Endodermal cell (in vitro differentiated cells): ENCODE measurements at places on chromosomes 2 and 18. TPM values are rescaled to one million over a fixed set of nuclear protein-coding genes. Genes with fewer than 3 reads are reported as not detected.
A peak's percentile ranks its signal among the peaks of the same experiment; 100 is the strongest.

DNA sequence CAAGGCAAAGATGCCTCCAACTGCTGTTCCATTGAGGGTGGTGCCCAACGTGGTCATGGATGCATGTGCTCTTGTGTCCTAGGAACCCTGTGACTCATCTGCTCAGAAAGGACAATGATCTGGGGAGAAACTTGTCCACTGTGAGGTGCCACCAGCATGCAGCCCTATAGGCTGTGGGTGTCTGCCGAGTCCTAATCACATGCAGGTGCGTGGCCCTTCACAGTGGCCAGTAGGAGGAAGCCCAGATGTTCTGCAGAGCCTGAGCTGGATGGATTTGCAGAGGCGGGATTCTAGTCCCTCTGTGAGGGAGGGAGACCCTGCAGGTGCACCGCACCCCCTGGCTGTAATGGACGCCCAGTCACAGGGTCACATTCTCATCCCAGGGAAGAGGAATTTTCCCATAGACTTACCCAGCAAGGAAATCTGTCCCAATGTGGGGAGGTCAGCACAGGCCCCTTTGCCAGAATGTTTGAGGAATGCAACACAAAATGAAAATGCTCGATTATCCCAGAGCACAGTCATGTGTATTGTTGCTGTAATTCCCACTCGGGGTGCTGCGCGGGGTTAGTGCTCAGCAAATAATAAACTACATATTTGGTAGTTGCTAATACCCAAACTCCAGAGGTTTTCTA is 13.9 kb downstream of the GDF7 start:
- DNase-seq = peak; percentile 41

GRCh38 chr2:205024822-205025518 is 479.7 kb downstream of the PARD3B start:
- no peak for DNase-seq

DNA sequence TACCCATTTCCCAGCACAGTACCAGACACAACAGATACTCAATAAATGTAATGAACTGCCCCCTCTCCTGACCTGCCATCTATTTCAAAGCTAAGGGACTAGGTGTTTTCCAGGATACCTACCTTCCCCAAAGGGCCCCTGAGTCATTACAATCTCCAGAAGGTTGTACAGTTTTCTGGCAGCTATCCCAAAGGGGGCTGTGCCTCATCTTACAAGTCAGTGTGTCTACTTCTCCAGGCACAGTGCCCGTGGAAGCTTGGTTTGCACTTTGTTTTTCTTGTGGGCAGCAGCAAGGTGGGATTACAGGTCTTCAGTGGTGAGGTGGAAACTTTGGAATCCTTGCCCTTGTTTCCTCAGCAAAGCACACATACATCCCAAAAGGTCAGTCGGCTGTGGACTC is 62.8 kb upstream of the CYP26B1 start:
- no peak for DNase-seq

- DNase-seq = no peak
Observed at GRCh38 chr18:62435435-62436031, 87.3 kb upstream of the ZCCHC2 start.

GRCh38 chr2:75998451-75998850 is 287.7 kb upstream of the GCFC2 start:
- DNase-seq = no peak

DNA sequence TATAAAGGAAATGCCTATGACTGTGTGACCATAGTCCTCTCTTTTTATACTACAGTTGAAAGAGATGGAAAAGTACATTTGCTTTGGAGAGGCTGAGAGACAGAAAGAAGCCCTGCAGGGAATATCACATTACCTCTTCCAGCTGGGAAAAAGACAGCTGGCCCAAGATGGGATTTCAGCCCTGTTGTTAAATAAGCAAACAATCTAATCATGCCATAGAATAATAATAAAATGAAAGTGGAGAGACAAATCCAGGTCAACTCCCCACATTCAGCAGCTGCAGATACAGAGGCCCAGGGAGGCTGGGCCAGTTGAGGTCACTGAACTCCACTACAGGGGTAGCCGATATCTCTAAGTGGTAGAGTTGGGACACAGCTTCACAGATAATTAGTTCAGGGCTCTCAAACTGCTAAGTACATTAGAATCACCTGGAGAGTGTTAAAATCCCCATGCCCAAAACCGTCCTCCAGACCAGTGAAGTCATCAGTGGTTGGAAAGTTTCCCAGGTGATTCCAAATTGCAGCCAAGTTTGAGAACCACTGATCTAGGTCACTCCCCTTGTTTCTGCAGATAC is 81.9 kb downstream of the MOGAT1 start:
- DNase-seq = no peak

DNA sequence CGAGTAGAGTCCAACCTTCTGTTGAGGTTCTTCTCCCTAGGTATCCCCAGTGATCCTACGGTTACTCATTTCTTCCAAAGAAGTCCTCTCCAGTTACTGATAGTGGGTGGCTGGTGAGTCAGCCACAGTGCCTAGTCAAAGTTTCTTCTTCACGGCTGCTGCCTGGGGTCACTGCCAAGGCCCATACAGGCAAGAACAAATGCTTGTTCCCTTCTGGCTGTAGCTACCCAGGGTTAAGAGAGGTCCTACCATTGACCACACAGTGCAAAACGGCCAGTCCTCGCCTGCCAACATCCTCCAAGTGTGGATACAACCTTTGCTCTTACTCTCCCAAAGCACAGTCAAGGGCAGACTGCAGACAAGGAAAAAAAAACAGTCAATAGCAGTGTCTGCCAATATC is 2.9 kb upstream of the PTPN4 start:
- DNase-seq = no peak

DNA sequence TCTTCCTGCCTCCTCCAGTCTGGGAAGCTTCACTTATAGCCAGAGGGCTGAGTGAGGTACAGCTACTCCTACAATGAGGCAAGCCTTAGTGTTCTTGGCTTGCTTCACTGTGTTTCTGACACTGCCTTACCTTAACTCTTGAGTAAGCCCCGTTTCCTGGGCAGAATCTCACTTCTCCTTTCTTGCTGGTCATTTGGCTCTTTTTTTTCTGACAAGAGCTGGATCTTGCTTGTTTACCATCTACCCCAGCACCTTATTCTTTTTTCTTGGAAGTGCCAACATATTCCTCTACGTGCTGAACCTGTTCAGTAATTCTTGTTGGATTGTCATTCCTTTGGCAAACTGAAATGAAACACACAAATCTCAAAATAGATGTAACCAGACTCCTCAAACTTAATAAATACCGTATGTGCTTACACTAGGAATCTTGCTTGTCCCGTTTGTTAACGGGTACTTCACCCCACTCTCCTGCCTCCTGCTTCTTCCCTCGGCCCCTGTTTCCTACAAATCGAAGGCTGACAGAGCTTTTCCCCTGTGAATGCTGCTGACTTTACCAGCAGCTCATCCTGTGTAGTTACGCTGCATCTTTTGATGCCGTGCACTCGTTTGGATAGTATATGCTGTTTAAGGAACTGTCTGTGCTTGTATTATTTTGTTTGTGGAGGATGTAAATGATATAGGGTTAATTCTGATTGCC is 132.2 kb downstream of the FMNL2 start:
- DNase-seq = no peak

GRCh38 chr2:200336980-200337615 is 30.6 kb downstream of the SPATS2L start:
- DNase-seq = no peak

- no peak for DNase-seq
Observed at GRCh38 chr18:24741965-24742724, 281.7 kb downstream of the HRH4 start.

DNA sequence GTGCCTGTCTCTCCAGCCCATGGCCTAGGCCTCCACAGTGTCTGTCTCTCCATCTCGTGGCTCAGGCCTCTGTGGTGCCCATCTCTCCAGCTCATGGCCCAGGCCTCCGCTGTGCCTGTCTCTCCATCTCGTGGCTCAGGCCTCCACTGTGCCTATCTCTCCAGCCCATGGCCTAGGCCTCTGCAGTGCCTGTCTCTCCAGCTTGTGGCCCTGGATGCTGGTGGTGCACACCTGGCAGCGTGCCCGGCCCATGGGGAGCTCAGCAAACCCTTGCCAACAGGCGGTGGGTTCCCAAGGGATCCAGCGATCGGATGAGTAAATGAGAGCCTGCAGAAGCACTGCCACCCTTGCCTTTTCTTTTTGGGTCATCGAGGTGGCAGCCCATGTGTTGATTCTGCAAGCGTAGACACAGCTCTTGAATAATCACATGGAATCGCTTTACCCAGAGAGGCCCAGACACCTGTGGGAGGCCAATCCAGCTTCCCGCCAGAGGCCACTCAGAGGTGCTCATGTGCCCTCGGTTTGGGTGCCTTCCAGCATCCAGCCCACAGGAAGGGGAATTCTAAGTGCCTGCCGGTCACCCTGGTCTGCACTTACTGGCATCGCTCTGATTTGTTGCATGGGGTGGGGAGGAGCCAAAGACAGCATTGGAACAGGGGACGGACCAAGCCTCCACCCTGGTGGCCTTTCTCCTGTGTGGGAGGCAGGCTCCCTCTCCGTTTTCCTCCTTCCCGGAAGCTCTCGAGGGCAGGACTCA is 101.8 kb upstream of the HDAC4 start:
- no peak for DNase-seq

- DNase-seq = no peak
Observed at GRCh38 chr2:132804051-132804450, 134.0 kb upstream of the LYPD1 start.

DNA sequence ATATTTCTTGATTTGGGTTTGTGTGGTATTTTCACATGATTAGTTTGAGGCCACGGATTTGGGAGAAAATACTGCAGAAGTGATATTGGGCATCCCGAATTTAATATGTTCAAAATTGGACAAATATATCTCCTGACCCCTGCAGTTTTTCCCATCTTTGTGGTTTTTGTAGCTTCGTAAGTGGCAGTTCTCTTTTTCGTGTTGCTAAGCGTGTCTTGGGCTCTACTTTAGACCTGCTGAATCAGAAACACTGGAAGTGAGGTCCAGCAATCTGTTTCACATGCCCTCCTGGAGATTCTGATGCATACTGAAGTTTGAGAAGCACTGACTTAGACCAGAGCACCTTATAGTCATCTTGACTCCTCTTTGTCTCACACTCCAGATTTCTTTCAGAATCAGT is 98.3 kb downstream of the EPB41L5 start:
- DNase-seq = no peak

DNA sequence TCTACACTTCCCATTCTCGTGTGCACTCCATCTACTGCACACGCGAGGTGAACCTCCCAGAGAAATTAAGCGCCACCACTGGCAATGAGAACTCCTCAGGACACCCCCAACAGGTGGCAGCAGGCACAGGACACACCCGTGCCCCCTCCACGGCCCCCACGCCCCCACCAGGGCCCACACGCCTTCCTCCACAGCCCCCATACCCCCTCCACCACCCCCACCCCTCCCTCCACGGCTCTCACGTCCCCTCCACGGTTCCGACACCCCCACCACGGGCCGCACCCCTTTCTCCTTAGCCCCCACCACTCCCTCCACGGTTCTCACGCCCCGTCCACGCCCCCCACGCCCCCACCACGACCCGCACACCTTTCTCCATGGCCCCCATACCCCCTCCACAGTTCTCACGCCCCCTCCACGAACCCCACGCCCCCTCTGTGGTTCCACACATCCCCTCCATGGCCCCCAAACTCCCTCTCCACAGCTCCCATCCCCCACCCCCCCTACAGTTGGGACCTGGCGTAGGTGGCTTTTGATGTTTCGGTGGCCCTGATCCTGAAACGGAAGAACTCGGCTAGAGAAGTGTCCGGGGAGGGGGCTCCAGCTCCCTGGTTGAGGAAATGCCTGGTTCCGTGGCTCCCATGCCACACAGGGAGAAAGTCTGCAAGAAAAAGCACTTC is 110.8 kb downstream of the ZNF516 start:
- DNase-seq = peak; percentile 41

- DNase-seq = no peak
Observed at GRCh38 chr18:63422864-63423304, 608 bp upstream of the VPS4B start.

DNA sequence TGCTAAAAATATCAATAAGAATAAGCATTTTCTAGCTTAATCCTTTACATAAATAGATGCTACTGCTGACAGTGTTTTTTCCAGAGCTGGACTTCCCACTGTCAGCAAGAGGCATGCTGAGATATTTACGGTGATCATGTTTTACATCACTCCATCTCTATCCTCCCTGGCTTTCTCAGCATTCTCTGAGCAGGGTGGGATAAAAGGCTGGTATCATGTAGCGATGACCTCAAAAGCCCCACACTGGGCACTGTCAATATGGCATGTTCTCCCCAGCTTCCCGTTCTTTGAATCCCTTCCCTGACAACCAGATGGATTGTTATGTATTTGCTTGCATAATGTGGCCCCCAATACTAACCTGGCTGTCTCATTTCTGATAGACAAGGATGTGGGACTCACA is 83.2 kb upstream of the EPHA4 start:
- DNase-seq = no peak

DNA sequence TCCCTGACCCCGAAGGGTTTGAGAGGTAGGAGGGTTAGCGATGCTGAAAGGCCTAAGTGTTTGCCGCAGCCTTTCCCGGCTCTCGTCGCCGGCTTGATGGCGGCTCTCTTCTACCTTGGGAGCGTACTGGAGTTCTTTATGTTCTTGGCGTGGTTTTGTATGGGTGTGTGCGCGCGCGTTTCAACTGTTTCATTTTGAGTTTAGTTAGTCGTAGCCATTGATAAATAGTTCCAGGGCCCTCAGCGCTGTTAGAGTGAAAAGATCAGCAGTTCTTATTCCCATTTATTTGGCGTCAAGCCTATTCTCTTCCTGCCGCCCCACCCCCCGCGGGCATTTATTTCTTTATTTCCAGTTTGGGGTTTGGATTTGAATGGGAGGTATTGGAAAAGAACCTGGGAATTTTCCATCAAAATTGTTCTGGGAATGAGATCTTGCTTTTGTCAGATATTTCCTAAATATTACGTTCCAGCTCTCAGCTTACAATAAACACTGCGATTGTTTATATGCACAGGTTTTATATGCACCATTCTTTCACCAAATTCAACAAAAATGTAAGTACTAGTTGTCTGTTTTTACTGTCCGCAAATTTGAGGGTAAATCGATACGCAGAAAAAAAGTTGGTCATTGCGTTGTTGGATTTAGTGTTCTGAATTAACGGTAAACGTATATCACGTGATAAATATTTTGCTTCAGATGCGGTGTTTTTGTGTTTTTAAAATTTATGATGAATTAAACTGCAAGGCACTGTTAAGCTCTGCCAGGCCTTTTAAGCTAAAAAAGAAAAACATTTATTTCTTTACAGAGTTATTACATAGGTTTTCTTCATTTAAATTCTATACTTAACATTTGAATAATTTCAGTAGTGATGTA is 954 bp downstream of the CCNT2 start:
- DNase-seq = no peak

Gene PSMA8
- not detected in 3 replicates for total RNA-seq

Gene PDE11A
- total RNA-seq = 0.49 to 1.9 TPM (median 0.53 TPM) in 3 replicates

Gene ACADL
- 0.38 and 0.66 TPM in 2 replicates for total RNA-seq

Gene CRACDL
- 0.16 to 0.86 TPM (median 0.31 TPM) in 3 replicates for total RNA-seq
